ENCODE measurements at places on chromosomes 7 and 10.

DNA sequence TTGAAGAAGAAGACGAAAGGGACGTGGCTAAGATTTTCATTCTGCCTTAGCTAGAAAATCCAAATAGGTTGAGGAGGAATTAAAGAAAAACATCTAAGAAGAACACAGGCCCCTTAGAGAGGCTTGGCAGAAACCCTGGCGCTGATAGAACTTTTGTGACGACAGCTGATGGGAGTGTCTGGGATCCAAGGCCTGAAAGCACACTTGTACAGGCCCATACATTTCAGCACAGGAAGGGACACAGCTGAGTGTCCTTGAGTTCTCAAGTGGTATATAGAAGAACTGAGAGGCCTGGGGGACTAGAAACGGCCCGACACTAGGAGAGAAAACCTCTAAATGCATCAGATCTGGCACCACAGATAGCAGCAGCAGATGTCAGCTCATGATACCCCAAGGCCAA is 39.5 kb downstream of the PRPS1L1 start:
- no peak for DNase-seq

DNA sequence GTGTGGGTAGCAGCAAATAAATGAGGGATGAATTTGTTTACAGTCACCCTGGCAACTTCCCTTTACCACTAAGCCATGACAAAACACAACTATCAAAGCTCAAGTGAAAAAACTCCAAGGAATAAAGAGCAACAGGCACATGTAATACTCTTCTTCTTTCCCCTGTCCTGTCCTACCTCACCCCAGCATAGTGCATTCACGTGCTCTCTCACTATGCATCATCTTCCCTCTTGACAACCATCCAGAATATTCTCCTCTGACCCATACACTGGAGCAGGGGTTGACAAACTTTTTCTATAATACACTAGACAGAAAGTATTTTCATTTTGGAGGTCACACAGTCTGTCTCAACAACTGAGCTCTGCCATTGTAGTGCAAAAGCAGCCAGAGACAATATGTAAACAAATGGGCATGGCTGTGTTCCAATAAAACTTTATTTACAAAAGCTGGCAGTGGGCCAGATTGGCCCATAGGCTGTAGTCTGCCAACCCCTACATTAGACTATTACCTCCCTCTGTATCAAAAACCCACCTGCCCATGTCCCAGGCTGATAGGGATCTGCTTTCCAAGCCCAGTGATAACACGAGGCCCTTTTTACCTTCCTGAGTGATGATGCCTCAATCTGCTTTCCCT is 354.5 kb downstream of the FGFR2 start:
- no peak for DNase-seq

- DNase-seq, result no peak
These were observed 3.7 kb downstream of the TRIL start for GRCh38 chr7:28954471-28954870.

- no peak for DNase-seq
These were observed 254.1 kb upstream of the IGFBP3 start for GRCh38 chr7:46175221-46175620.

GRCh38 chr7:49644396-49645166 is 128.9 kb upstream of the VWC2 start:
- no peak for DNase-seq

- no peak for DNase-seq
These were observed 209.4 kb upstream of the FOXK1 start for GRCh38 chr7:4472728-4473127.

DNA sequence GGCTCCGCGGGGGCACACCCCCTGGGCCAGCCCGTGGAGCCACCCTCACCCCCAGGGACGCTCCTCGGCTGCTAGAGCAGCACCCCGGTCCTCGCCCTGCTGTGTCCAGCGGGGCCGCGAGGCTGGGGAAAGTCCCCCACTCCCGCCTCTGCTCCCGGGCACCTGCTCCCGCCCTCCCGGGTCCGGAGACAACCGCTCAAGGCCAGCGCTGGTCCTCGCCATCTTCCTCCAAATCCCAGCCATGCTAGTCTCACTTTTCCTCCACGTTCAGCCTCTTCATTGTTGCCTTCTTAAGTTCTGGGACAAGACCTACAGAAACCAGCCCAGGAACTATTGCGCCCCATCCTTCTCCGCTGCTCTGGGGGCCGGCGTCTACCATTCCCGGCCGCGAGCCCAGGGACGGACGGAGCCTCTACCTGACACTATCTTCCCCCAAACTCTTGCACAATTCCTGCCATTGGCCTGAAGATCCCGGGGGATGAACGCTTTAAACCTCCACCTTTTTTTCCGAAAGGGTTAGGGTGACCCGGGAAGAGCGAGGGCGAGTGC is 4.8 kb upstream of the KCP start:
- peak; percentile 51 for DNase-seq

- DNase-seq, result peak; percentile 15
These were observed 287.3 kb downstream of the RPS24 start for GRCh38 chr10:78321000-78321399.

DNA sequence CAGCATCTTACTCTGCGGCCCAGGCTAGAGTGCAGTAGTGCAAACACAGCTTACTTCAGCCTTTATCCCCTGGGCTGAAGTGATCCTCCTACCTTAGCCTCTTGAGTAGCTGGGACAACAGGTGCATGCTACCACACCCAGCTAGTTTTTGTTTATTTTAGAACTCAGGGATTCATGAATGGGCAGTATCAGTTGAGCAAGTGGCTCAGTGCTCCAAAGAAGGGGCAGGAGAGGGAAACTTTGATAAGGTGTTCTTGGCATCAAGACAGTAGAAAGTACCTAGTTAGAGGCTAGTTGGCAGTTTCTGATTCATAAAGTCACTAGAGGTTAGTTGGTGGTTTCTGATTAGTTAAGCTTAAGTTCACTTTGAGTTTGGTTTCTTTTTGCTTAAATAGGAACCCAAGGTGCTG is 18.4 kb downstream of the TRIM24 start:
- DNase-seq, result no peak

DNA sequence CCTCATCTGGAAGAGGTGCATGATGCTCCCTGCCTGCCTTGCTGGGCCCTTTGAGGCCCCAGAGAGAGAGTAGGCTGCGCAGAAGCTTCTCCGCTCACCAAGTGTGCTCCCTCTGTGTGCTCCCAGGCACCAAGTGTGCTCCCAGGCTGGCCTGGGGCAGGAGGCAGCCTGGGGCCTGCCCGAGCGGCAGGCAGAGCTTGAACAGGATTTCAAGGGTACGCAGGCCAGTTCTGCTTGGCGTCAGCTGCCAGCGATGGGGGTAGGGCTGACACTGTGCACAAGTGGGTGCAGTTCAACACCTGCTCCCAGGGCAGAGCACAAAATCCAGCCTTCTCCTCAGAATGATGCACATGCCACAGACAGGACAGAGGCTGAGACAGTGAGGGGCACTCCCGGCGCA is 119.7 kb downstream of the FAM53B start:
- no peak for DNase-seq

GRCh38 chr7:56811081-56811480 is 321.2 kb downstream of the ZNF479 start:
- DNase-seq, result no peak

DNA sequence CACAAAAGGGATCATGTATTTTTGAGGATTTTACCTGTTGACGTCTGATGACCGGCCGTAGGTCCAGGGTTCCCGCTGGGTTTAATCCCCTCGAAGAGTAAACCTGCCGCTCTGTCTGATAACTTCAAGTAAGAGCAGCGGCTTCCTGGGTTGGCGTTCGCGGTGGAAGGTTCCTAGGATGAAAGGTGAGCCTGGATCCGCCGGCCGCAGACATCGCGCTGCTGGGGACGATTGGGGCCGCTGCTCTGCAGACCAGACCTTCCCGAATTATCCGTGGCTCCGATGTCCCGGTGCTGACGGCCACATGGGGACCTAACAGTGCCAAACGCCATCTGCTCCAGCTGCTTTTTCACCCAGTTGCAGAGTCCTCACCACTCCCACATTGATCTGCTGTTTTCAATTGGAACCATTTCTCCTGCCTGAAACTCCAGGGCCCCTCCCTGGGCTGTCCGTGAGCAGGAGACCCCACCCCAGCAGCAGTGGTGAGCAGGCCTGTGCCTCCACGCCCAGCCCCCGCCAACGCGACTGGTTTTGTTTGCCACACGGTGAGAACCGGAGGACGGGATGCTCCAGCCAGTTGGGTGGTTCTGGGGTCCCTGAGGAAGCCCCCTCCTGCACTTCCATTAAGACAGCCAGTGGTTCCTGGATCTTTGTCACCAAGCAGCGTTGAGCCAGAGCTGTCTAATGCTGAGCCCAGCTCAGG is 12.2 kb upstream of the AP5Z1 start:
- no peak for DNase-seq

DNA sequence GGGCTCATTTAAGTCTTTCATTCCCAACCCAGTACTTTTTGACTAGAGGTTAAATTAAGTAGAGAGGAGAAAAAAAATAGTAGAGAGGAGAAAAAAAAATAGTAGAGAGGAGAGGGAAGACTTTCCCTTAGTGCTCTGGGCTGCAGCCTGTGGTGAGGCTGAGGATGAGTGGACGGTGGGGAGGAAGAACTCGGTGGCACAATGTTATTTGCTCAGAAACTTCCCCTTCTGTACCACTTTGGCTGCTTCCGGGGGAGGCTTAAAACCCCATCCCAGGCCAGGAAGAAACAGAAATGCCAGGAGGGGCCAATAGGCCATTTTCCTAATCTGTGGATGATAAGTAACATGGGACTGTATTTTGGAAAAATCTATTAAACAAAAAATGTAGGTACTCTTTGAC is 14.6 kb upstream of the MLXIPL start:
- no peak for DNase-seq

DNA sequence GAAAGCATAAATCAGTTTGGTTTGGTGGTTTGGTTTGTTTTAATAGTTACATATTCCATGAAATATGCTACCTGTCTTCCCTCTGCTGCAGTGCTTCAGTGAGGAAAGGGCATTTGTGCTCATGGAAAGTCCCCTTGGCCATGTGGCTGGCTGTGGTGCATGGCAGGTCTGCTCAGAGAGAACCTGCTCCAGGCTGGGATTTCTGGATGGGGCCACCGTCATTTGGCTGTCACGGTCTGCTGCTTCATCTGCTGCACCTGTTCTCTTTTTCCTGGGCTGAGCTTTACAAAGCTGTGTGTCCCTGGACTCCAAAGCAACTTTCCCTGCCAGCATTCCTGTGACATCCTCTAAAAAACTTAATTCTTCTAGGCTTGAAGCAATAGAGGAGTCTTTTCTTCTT is 8.9 kb downstream of the CDK14 start:
- DNase-seq, result no peak

- peak; percentile 83 for DNase-seq
These were observed 107.5 kb downstream of the REEP3 start for GRCh38 chr10:63628526-63629362.

DNA sequence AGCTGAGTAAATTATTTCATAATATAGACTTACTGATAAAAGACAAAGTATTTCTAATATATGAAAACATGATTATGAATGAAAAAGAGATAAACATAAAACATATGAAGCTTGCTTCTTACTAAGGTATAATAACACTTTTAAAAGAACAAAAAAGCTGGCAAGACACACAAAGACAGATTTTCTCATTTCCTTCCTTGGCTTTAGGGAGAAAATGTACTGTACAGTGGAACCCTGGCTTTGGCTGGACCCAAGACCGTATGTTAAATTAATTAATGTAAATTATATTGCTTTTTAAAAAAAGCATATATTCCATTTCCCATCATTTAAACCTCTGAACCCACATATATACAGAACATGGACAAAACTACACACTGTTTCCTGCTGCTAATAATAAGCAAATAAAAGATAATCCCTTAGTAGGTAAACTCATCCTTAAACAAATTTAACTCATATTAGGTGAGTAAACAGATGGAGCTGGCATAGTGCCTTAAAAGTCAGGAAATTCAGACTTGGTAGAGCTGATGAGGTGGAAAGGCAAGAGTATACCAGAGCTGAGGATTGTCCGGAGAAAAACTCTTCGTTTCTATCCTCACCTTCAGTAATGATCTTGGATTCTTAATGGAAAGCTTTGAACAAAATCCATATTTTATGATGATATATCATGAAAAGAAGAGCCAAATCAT is 1016.4 kb upstream of the KCND2 start:
- DNase-seq, result no peak

DNA sequence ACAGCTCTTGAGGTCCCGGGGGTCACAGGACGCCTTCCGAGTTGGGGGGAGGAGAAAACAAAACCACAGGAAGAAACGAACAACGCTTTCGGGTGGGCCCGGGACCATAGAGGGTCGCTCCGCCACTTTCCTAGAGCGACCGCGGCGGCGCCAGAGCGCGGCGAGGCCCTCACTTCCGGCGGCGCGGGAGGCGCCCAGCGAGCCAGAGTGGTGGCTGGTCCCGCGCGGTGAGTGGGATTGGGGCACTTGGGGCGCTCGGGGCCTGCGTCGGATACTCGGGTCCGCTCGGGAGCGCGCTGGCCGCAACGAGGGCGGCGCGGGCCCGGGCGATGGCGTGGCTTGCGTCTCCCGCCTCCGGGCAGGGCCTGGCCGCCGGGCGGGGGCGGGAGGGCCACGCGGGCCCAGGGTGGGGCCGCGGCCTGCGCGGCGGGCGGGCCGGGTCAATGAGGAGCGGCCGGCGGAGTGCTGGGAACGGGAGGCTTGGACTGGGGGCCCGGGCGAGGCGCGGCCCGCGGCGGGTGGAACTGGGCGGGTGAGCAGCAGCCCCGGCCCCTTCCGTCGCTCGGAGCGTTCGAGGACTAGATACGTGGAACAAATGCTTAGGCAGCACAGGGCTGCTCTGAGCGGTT is at the start of gene ZNF22:
Gene ZNF22, plus strand, starts transcription at position 172 of the 629 bp plus-strand sequence. CDS start 2,446 bp downstream, outside the sequence.
- DNase-seq, result no peak

- no peak for DNase-seq
These were observed 323.1 kb downstream of the PCLO start for GRCh38 chr7:82839555-82839954.

DNA sequence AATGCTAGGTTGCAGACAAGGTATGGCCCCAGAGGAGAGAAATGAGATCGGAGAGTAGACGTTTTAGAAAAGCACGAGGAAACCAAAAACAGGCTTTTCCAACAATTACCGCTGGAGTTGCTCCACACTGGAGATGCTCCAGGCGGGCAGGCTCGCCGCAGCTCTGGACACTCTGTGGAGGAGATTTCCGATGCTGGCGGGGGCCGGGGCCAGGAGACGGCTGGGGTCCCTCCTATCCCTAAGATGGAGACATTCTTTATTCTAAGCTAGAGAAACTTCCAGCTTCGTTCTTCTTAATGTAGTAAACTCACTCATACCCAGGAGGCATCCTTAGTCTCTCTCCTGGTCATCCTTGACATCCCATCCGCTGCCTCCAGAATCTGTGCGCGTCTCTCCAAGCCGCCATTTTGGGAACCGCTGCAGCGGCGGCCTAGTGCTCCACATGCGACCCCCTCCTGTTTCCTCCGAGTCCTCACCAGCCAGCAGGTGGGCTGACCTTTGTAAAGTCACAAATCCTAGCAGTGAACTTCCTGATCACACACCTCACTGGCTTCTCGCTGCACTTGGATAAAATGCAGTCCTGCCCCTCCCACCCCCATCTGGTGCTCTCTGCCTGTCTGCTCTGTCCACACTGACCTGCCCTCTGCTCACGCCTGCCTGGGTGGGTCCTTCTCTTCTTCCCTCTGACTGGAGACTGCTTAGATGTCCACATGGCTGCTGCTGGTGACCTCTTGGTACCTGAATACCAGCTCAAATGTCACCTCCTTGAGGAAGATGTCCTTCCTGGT is 11.9 kb downstream of the PYROXD2 start:
- no peak for DNase-seq

DNA sequence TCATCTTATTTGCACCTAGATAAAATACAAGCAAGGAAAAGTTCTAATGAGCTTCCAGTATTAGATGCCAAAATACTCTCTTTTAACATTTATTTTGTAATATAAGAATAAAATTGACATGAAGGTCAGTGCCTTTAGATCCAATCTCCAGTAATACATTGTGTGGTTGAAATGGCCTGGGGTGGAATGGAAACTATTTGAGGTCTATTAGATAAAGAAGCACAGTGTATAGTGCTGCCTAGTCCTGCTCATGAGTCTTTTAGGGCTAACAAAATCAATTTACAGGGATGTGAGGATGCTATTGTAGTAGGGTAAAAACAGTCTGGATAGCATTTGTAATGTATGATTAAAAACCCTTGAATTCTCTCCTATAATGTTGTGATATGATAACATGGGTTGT is 84.5 kb upstream of the ETV1 start:
- DNase-seq, result no peak
